ENCODE measurements at places on chromosomes 11 and 22. TPM values are rescaled to one million over a fixed set of nuclear protein-coding genes. Genes with fewer than 3 reads are reported as not detected.

The SLC37A2 gene
- total RNA-seq, result 6.9 TPM

The TYR gene
- total RNA-seq, result not detected

The MYEOV gene
- 1.2 TPM for total RNA-seq

The PGR gene
- not detected for total RNA-seq

The CSRP3 gene
- not detected for total RNA-seq

The SHANK2 gene
- total RNA-seq, result 4.7 TPM

The PRRG4 gene
- 0.44 TPM for total RNA-seq

The OR51E2 gene
- total RNA-seq, result 0.06 TPM

The RFPL2 gene
- total RNA-seq, result not detected

The PPM1F gene
- 202 TPM for total RNA-seq
